RPMI8226 (cell line): ENCODE measurements at places on chromosomes 2 and 18.

- no peak for DNase-seq
These were observed 219.2 kb upstream of the UBE2E3 start for GRCh38 chr2:180761224-180761623.

DNA sequence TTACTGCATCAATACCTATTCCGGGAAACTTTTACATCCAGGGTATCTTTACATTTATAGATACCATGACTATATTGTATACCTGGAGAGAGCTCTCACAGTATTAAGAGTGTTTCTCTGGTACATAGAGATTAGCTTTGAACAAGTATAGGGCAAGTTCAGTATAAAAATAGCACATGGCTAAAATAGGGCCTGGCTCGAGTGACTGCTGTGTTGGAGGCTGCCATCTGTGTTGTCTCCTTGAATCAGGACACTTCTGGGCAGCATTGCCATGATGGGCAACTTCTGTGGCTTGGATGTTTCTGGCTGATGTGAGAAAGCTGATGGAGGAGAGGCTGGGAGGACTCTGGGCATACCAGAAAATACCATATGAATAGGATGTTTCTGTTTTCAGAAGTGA lies 18.7 kb downstream of the ARHGAP28 start:
- no peak for DNase-seq

- no peak for DNase-seq
These were observed 148.5 kb downstream of the TXNL1 start for GRCh38 chr18:56489893-56490292.

DNA sequence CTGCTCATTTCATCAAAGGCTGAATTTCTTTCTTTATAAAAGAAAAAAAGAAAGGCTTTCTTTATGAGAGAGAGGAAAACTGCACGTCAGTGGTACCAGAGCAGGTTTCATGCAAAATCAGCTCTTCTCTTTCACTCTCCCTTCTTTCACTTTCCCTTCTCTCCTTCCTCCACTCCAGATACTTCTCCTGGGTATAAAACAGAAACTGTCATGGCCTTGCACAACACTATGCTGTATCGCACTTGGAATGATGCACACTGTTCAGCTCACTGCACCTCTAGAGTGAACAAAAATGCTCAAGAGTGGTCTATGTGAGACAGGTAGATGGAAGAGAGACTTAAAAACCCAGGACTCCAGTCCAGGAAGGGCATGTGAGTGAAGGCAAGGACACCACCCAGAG lies 73.8 kb downstream of the KLF7 start:
- DNase-seq, result no peak

DNA sequence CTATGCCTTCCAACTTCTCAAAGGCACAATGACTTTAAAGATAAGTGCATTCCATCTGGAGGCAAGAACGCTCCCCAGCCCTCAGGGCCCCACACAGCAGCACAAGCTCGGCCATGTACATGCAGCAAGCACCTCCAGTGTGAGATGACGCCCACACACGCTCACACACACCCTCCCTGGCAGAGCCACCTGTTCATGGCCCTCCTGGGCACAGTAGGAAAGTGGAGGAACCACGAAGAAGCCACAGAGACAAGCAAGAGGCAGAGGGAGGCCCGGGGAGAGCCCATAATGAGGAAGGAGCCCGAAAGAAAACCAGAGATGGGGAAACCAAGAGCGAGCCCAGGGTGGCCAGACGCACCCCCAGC lies 21.7 kb downstream of the BIN1 start:
- DNase-seq, result no peak

GRCh38 chr2:233597522-233597921 lies 19.9 kb upstream of the UGT1A8 start:
- DNase-seq, result no peak

DNA sequence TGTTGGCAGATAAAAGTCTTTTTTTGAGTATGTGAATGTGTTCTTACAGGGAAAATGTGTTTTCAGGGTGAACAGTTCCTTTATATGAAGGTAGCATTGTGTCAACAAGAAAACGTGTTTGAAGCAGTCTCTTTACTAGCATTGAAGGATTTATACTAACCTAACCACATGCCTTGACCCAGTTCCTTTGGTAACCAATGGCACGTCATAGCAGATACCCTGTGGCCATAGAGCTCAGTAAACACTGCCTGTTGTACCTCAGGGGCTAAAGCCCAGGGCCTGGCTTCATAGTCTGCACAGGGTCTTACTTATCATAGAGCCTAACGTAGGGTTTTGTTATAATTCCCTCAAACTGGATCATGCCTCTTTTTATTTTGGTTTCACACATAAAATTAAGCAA lies 32.1 kb upstream of the NFU1 start:
- DNase-seq, result no peak

DNA sequence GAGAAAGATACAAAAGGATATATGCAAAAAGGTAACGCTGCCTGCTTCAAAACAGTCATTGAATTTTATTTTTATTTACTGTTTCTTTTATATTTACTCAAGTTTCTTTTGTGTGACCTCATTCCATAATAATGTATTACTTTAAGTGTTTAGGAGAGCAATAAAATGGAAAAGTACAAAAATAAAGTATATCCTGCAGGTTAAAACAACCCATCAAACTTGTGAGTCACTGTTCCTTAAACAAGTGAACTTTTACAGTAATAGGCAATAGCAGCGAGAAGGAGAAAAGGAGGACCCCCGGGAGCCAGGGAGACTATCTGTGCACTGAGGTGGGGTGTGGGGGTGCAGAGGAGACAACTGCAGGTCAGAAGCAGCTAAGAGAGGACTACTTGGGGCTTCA lies 124.5 kb downstream of the EN1 start:
- no peak for DNase-seq

GRCh38 chr2:50097148-50097547 lies 934.8 kb downstream of the NRXN1 start:
- no peak for DNase-seq

DNA sequence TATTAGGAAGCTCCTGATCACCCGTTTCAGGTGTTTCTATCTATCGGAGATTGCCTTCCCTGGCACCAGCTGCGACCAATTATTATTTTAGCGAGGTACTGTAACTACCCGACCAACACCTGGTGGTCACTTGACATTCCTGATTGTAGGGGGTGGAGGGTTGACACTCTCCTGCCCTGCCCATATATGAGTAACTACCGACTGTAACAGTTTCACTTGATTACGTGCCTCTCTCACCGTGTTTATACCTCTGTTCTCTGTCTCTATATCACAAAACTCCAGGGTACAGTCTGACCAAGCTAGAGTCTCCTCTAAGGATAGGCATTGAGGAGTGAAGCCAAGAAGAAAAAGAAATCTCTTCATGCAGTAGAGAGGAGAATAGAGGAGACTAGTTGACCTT lies 268.0 kb upstream of the LRATD1 start:
- no peak for DNase-seq

DNA sequence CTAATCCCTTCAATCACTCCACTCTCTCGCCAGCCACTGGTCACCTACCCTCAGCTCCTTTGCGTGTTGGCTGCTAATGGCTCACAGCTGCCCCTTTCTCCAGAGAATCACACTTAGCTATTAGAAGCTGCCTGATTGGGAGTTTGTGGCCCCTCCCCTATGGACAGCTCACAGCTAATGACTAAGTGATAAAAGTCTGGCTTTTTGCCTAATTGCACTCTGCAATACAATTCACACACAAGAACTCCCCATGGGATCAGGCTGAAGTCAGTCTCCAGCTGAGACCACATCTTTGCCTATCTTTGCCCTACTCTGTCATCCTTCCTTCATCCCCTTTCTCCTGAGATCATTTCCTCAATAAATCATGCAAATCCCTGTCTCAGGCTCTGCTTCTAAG lies 701.9 kb upstream of the RAB6C start:
- no peak for DNase-seq

DNA sequence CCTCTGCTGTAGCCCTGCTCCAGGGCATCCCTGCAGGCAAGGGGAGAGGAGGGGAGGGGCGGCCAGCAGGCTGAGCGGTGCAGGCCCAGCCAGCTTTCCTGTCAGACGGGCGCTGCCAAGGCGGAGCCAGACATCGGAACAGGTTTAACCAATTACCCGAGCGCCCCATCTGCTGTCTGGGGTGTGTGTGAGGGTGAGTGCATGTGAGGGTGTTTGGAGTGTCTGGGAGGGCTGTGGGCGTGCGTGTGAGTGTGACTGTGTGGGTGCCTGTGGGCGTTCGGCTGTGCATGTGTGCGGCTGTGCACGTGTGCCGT lies 20.0 kb downstream of the EMX1 start:
- no peak for DNase-seq
